CD4-positive, alpha-beta T cell treated with Interleukin-2 at 100 ng/mL for 4 hours (primary cell): ENCODE measurements at places on chromosomes 5 and 9.

- no peak for DNase-seq
Observed at GRCh38 chr5:171478946-171479775, 59.7 kb downstream of the FGF18 start.

DNA sequence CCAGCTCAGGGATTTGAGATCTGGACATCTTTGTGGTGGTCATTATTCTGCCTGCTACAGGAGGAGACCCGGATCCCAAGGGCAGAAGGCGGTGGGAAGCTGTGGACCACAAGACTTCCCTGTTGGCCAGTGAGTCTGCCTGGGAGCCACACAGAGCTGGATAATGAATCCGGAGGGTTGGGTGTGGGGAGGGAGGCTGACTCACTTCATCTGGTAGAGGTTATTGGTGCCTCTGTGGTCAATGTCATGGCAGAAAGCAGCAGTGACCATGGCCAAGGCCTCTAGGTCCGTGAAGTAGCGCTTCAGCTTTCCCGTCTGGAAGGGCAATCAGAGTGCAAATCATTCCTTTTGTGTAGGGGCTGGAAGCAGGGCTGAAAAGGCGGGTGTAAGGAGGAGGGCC lies 58.5 kb downstream of the PDE6A start:
- DNase-seq, result no peak

DNA sequence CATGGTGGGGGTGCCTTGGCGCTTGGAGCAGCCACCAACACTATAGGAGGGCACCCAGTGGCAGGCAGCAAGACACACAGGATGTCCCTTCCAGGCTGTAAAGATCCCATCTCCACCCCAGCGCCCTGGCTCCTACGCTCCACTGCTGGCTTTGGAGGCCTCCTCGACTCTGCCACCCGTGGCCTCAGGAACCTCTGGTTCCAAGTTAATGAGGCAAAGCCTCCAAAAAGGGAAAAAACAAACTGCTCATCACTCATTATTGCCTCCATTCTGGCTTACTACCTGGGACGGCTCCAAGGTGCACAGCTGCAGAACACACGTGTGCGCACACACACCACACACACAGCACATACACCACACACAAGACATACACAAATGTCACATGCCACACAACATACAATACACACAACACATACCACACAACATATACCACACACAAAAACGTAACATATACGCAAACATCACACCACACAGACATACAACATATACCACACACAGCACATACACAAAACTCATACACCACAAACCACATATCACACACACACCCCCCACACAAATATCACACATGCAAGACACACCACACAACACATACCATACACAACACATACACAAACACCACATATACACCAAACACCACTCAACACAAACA lies 45.3 kb downstream of the ROR2 start:
- DNase-seq, result no peak

- DNase-seq, result no peak
Observed at GRCh38 chr5:584846-585245, 27.3 kb upstream of the CEP72 start.

DNA sequence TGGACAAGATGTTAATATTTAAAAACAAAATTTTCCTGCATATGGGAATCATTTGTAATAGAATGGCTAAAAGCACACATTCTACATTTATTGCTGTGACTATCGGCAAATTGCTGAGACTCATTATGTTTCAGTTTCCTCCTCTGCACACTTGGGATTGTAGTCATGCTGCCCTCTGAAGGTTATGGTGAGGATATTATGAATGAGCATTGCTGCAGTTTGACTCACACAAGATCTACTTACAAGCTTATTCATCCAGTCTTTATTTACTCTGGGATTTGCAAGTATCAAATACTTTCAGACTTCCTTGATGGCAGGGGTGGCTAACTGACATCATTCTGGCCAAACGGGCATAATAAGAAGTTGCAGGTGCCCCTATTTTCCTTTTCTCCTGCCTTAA lies 9.5 kb upstream of the NFIL3 start:
- peak; percentile 41 for DNase-seq

GRCh38 chr9:12133416-12133815 lies 559.8 kb upstream of the TYRP1 start:
- no peak for DNase-seq

DNA sequence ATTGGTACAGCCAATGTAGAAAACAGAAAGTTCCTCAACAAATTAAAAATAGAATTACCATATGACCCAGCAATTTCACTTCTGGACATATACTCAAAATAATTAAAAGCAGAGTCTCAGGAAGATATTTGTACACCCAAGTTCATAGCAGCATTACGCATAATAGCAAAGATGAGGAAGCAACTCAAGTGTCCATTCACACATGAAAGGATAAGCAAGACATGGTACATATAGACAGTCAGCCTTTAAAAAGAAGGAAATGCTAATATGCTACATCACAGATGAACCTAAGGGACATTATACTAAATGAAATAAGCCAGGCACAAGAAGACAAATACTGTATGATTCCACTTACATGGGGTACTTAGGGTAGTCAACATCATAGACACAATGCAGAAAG lies 76.7 kb downstream of the ANXA2R start:
- DNase-seq, result no peak

- no peak for DNase-seq
Observed at GRCh38 chr5:104540448-104540847, 977.9 kb upstream of the NUDT12 start.

- DNase-seq, result no peak
Observed at GRCh38 chr9:114558027-114558675, 29.4 kb upstream of the ATP6V1G1 start.

- no peak for DNase-seq
Observed at GRCh38 chr9:4746278-4747030, 5.5 kb upstream of the AK3 start.

DNA sequence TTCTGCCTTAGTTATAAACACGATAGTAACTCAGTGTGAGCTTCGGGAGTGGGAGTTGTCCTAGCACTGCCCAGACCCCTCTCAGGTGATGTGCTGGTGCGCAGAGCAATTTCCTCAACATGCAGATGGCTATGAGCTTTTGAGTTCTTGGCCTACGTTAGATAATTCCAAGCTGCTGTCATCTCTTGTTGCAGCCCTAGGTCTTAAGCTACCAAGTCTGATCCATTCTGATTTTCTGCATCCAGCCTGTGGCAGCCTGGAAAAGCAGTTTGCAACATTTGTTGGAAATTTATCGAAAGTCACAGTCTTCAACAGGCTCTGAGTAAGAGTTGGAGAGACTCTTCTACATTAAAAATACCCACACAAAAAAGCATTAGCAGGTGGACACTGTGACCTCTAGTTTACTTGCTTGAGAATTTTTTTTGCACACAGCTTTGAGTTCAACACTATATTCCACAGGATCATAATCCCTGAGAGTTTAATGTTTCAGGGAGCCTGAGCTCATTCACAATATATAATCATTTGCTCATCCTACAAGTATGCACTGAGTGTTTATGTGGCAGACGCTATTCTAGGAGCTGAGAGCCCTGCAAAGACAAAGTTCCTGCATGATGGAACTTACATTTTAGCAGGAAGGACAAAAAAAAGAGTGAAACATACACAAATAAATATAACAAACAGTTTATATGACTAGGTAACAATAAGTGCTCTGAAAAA lies 91.6 kb downstream of the UBE2QL1 start:
- no peak for DNase-seq

DNA sequence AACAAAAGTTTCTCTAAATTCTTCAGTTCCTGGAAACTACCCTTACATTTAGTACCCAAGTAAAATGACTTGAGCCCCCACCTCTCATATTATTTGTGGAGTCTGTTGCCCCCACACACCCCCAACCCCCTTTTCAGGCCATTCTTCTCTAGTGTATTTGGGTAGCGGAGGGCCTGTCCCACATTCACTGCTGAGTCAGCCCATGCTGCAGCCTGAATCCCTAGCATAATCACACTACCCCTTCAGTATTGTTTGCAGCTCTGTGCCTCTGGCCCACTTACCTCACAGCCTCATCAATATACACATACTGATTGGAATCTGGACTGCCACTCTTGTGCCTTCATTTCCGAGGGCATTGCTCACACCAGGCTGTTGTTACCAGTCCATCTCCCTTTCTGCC lies 26.8 kb downstream of the RGS7BP start:
- no peak for DNase-seq

- no peak for DNase-seq
Observed at GRCh38 chr9:137163365-137163715, 6.5 kb downstream of the LRRC26 start.

- no peak for DNase-seq
Observed at GRCh38 chr9:103037508-103038477, 42.7 kb downstream of the CYLC2 start.

GRCh38 chr5:122346897-122347581 lies 35.0 kb downstream of the SNCAIP start:
- no peak for DNase-seq

DNA sequence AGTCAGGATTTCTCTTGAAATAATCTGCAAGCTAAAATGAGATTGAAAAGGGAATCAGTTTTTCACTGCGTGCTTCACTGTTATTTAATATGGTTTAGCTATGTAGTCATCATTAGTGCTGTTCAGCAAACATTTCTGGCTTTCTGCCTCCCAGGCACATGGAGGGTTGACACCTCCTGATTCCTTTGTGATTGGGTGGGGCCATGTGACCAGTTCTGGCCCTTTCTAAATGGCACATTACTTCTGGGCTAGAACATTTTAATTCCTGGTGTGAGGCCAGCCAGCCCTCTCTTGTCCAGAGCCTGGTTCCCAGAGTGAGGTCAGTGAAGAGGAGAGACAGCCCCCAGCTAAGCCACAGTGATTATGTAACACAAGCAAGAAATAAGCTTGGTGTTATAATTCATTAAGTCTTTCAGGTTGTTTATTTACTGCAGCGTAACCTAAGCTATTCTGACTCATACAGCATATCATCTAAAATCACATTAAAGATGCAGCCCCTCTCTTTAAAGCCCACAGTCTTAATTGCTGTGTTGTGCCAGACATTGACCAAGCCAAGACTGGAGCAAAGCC lies 17.4 kb upstream of the ARSI start:
- DNase-seq, result no peak

GRCh38 chr9:68492806-68493205 lies 47.9 kb downstream of the TMEM252 start:
- DNase-seq, result no peak

GRCh38 chr5:159342840-159343239 lies 12.6 kb upstream of the IL12B start:
- DNase-seq, result no peak

GRCh38 chr9:92725766-92726165 lies 38.9 kb downstream of the BICD2 start:
- no peak for DNase-seq

DNA sequence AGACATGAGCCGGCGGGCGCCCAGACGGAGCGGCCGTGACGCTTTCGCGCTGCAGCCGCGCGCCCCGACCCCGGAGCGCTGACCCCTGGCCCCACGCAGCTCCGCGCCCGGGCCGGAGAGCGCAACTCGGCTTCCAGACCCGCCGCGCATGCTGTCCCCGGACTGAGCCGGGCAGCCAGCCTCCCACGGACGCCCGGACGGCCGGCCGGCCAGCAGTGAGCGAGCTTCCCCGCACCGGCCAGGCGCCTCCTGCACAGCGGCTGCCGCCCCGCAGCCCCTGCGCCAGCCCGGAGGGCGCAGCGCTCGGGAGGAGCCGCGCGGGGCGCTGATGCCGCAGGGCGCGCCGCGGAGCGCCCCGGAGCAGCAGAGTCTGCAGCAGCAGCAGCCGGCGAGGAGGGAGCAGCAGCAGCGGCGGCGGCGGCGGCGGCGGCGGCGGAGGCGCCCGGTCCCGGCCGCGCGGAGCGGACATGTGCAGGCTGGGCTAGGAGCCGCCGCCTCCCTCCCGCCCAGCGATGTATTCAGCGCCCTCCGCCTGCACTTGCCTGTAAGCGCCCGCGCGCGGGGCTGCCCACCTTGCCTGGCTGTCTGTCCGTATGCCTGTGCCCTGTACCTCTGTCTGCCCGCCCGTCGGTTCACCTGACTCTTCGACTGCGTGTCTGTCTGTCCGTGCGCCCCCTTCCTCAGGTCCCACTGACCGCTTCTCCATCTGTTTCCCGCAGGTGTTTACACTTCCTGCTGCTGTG lies 412 bp downstream of the FGF18 start:
- no peak for DNase-seq
